ENCODE measurements at places on chromosomes 5 and 9.
A peak's percentile ranks its signal among the peaks of the same experiment; 100 is the strongest.

DNA sequence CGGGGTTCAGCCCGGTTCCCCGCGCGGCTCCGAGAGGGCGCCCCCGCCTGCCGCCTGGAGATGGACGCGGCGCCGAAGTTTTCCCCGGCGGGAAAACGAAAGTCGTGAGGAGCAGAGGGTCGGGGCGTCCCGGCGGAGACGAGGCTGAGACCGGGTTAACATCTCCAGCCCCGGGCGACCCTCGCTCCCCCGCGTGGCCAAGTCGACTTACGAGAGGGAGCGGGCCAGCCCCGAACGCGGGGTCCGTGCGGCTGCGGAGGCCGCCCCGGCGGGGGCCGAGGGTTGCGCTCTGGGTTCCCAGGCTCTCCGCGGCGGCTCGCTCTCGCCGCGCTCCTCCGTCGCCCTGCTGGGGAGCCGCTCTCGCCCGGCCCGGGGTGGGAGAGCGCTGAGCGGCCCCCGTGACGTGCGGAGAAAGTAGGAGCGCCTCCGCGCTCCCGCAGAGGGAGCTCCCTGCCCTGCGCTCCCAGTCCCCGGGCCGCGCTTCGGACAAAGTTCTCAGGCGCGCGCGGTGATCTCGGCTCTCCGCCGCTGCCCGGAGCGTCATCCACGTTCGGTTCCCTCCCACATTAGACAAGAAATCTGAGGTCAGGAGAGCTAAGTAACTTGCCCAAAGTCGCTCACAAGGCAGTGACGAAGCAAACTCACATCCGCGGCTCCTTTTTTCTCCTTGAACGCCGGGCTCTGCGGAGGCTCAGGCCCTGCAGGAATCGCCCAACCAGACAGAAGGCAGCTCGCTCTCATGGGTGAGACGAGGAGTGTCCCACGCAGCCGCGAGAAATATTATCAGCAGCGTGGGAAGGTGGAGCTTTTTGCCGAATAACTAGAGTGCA, 1.2 kb upstream of the GCNT4 start:
- DNase-seq = peak; percentile 76

DNA sequence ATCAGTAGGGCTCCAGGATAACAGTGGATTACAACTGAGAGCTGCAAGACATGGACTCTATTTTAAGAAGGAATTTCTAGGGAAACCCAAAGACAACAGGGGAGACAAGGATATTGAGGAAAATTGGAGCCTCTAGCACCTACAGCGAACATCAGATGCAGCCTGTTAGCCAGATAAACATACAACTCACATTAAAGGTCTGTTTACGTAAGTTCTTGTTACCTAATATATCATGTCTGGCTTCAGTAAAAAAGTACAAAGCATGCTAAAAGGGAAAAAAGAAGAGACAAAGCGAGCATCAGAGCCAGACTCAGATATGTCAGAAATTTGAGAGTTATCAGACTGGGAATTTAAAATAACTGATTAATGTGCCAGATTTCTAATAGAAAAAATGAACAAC, 17.2 kb downstream of the GNPDA1 start:
- DNase-seq = no peak

GRCh38 chr5:81762401-81762800, 11.5 kb upstream of the SSBP2 start:
- DNase-seq = no peak

GRCh38 chr5:119330367-119331183, 25.2 kb upstream of the TNFAIP8 start:
- no peak for DNase-seq

DNA sequence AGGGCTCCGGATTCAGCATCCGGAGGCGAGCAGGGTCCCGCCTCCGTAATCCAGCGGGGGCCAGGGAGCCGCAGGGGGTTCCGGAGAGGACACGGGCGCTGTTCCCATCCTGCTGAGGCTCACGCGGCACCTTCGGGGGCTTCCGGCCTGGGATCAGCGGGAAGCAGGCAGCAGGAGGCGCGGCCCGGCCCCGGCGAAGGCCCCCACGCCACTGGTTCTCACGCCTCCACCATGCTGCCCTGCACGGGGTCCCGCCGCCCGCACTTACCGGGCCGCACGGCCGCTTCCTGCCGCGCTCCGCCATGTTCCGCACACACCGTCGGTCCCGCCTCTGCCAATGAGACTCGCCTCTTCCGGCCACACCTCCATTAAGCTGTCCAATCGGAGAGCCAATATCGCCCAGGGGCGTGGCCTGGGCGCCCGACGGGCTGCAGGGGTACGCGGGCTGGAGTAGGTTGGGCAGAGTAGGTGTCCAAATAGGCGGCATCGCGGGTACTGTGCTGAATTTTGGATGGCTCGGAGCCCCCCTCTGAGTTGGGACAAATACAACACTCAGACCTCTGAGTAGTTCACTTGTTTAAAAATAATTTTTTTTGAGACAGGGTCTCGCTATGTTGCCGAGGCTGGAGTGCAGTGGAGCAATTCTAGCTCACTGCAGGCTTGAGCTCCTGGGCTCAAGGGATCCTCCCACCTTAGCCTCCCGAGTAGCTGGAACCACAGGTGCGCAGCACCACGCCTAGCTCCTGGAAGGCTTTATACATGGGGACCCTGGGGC, at the start of gene SPOUT1:
Gene SPOUT1 (minus strand): TSS at position 318 of the 775 bp plus-strand sequence. CDS start 14 bp downstream, at position 304.
- peak; percentile 97 for DNase-seq

GRCh38 chr5:119816055-119816454, 186.7 kb downstream of the FAM170A start:
- no peak for DNase-seq

- DNase-seq = peak; percentile 19
Measured at GRCh38 chr5:132059696-132060500, 557 bp upstream of the IL3 start.

GRCh38 chr5:172496671-172497371, 42.5 kb upstream of the SH3PXD2B start:
- peak; percentile 77 for DNase-seq

DNA sequence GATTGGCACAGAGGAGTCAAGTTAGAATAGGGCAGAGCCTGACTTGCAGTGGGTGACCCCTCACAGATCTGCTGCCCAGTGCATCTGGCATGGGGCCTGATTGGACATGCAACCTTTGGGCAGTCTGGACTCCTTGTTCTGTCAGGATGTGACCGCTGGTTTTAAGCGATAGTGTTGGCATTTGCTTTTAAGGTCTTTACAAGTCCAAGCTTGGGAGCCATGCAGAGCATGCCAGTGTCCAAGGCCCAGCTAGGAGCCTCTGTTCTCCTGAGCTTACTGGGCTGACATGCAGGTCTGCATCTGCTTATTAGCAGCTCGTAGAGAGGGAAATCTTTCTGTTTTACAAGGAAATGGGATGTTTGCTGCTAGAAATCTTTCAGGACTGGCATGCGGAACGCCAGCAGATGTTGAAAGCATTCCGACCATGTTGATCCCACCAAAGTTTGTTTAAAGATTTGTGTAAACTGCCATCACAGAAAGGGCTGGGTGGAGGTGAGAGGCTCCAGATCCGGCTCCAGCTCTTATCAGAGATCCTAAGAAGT, 27.5 kb downstream of the GADD45G start:
- peak; percentile 29 for DNase-seq

DNA sequence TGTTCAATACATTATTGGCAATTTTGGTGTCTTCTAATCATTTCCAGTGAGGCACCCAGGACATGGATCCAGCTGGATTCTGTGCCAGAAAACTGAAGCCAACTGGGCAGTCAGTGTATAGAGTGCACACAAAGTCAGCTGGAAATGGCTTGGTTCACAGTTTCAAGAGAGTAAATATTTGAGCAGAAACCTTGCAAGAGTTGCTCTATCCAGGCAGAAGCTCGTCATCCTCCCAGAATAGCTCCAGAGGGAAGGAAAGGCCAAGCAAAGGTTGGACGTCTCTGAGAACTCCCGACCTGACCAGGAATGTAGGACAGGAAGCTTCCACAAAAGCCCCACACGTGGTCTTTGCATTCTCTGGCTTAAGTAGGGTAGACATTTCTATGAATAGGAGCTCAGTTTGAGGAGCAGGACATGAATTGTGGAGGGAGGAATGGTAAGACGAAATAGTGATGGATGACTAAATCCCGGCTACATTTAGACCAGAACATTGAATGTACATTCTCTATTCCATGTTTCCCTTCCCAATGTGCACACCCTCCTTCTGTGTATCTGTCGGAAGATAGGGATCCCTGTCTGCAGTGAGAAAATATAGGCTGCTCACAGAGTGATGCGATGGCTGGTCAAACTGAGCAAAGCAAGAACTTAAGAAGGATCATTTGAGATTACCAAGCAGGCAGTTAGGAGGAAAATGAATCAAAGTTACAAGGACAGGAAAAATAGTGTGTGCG, 72.7 kb upstream of the FCN2 start:
- DNase-seq = no peak

DNA sequence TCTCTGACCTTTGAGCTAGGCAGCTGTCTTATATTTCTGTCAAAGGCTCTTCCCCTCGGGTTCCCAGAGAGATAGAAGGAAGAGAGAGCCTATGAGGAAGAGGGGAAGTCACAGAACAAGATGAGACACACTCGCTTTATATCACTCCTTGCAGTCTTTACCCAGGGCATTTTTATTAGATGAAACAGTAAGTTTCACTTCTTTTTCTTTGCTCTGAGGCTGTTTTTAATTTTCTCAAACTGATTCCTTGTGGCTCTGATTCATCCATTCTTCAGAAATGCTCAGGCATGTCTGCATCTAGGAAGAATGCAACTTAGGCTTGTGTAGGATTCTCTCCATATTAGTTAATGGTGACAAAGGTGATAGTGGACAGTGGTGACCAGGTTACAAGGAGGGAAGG, 132.9 kb upstream of the CHD1 start:
- DNase-seq = no peak

- no peak for DNase-seq
Measured at GRCh38 chr9:97840521-97840920, 12.5 kb upstream of the FOXE1 start.

DNA sequence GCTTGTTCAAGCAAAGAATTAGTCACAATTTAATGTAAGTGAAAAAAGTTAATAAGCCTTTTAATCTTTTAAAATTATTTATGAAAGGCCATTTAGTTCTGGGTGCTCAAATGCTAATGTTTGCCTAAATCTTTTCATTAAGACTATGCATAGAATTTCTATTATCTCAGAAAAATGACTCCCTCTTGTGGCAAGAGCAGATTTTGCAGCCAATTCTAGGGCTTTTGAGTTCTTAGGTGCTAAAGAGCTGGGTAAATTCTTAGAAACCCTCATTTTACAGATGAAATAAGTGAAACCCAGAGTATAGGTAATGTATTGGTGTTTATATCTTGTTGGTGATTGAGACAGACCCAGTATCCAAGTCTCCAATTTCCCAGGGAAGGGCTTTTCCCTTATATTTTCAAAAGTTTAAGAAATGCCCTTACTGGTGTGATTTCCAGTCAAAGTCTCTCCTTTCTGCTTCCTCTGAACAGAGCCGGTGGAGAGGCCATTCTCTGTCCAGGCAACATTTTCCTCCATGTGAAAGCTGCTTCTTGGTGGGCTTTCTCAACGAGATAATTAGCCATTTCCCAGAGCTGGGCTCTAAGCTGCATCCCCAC, 24.1 kb upstream of the PCSK5 start:
- peak; percentile 75 for DNase-seq

GRCh38 chr5:168607946-168608345, 28.8 kb upstream of the PANK3 start:
- no peak for DNase-seq

DNA sequence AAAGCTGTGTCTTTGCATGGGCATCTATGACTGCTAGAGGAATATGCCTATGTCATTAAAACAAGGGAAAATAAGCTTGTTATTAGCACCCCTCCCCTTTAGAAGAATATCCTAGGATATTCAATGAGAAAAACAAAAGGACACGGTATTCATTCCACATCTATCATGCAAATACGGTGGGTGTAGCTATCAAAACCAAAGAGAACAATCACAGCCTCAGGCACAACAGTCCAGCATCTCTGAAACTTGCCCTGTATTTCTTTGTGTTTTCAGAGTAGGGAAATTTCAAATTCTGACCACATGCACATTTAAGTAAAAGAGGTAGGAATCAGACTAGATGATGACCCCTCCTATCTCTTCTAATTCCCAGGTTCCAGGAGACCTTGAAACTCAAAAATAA, 209.9 kb downstream of the EFNA5 start:
- no peak for DNase-seq

DNA sequence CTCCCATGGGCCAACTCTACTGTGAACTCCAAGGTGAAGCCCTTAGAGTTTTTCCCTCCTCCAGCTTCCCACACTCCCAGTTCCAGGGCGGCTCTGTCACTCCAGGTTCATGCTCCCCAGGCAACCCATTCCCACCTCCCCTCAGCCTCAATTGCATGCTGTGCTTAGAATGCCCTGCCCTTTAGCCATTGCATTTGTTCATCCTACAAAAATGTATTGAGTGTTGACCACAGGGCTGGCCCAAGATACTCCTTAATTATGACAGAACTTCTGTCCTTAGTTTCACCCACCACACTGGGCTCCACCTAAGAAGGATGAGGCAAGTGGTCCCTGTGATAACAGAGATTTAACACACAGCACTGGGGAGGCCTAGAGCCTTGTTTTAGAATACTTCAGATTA, 236.1 kb downstream of the ADAMTSL1 start:
- DNase-seq = no peak

- no peak for DNase-seq
Measured at GRCh38 chr9:104948277-104948676, 20.3 kb upstream of the ABCA1 start.

DNA sequence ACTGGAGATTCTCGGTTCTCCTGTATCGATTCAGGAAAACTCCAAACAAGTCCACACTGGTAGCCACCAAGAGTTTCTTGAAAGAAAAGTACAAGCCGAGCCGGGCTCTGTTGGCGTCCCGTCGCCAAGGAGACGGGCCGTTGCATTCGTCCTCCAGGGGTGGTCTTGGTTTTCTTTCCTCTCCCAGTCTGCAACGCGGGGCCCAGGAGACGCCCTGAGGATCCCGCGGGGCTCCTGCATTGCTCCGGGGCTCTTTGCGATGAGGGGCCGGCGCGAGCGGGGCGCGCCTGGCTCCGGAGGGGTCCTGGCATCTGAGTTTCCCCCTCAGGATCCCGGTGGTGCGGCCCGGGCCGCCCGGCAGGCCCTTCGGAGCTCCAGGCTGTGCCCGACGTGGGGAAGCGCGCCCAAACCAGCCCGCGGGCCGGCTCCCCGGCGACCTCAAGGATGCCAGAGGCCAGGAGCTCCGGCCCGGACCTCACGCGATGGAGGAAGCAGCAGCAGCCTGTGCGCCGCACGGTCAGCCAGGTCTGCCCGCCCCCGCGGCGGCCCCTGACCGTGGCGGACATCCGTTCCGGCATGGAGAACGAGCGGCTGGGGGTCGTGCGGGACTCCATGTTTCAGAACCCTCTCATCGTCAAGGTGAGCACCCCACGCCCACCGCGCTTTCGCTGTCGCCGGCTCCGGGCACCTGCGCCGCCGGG, at the start of gene CFAP77:
Gene CFAP77 (plus strand): TSS at position 384 of the 701 bp plus-strand sequence. CDS start 61 bp downstream, at position 445.
- DNase-seq = peak; percentile 42

DNA sequence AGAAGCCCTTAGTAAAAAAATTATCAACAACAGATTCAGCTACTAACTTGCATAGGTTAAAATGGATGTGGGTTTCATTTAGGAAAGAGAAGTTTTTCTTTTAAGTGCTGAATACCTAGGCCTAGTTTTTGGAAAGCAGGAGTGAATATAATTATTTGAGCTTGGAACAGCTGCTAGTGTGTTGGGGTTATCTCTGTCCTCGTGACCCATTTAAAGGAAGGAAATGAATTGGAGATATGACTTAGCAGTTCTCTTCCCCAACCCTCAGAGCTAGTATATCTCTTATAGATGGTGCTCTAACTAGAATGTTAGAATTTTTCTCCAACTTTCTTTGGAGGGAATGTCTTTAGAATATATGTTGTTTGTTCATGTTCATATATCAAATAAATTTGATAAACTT, 38.6 kb downstream of the ZNF366 start:
- no peak for DNase-seq

- DNase-seq = no peak
Measured at GRCh38 chr9:133114886-133115603, 6.0 kb downstream of the RALGDS start.

GRCh38 chr9:83264315-83264714, 201.4 kb upstream of the RASEF start:
- no peak for DNase-seq
